ENCODE measurements at places on chromosomes 3 and 15.

DNA sequence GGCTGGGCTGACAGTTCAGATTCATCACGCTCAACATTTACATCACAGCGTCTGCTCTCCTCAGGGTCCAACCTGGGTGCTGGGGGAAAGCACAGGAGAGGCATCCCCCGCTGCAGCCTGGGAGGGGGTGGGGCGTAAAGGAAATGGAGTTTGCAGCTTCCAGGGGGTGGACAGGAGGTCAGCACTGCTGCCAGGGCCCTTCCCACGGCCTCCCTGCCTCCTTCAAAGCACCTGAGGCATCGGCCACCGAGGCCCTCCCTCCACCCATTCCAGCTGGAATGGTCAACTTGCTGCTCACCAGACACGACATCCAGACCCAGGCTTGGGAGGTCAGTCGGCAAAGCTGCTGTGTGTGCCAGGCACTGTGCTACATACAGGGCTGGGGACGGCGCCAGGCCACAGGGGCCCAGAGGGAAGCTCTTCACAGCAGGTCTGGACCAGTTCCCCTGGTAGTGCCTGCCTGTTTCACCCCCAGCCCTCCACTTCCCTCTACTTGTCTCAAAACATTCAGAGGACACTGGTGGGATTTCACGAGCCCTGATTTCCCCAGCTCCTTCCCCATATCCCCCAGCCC lies 120.7 kb downstream of the ANP32A start:
- no peak for DNase-seq

- no peak for DNase-seq
These were observed 67.2 kb downstream of the BOC start for GRCh38 chr3:113278599-113278955.

DNA sequence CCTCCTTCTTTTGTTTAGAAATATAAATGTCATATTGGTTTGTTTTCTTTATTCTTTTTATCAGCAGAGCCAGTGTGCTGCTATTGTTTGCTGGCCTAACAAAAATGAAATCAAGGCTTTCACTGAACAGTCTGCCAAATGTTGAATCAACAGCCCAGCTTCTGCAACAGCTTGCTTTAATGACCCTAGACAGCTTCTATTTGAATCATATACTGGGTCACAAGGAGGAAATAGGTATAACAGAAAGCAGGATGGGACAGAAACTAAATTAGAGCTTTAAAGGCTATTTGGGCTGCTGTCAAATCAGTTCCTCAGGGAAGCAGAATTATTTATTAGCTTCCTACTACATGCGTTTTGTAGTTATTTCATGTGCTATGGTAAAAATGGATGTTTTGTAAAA lies 12.1 kb upstream of the DNAJC13 start:
- no peak for DNase-seq

GRCh38 chr3:56868706-56869105 lies 67.0 kb upstream of the ARHGEF3 start:
- DNase-seq: no peak

DNA sequence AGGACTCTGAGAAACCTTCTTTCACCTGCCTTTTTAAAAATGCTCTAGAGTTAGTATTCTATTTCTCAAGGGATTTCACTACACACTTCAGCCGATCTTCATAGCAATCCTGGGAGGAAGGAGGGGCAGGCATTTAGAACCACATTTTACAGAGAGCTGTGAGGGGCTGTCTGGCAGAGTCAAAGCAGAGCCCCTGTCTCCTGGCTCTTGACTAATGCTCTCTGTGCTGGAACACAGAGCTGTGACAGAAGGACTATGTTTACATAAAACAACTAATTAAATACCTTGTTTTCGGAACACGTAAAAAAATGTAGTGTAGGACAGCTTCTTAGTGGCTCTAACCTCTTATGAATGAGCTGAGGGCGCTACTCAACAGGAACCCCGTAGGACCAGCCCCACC lies 7.6 kb upstream of the SPTBN5 start:
- no peak for DNase-seq

DNA sequence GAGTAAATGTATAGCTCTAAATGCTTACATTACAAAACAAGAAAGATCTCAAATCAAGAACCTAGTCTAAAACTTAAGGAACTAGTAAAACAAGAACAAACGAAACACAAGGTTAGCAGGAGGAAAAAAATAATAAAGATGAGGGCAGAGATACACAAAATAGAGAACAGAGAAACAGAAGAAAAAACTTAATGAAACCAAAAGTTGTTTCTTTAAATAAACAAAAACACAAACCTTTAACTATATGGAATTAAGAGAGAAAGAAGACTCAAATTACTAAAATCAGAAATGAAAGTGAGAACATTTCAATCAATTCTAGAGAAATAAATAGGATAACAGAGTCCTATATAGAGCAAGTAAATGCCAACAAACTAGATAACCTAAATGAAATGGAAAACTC lies 59.6 kb downstream of the DLG1 start:
- DNase-seq: no peak

DNA sequence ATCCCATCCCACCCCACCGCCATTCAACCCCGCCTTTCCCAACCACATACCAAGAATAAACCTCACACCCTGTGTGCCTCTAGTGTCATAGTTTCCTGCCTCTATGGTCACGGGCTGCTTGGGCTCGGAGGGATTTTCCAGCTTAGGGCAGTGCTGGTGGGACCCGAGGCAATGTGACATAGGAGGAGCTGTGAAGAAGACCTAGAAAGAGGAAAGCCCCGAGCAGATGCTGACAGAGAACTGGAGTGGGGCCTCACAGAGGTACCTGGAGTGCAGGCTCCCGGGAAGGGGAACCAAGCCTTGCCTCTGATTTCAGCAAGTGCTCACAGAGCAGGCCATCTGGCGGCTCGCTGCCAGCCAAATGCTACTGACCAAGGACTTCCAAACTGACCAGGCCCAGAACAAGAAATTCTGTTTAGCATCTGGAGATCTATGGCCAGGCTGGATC lies 27.5 kb downstream of the BHLHE40 start:
- DNase-seq: peak; percentile 33

DNA sequence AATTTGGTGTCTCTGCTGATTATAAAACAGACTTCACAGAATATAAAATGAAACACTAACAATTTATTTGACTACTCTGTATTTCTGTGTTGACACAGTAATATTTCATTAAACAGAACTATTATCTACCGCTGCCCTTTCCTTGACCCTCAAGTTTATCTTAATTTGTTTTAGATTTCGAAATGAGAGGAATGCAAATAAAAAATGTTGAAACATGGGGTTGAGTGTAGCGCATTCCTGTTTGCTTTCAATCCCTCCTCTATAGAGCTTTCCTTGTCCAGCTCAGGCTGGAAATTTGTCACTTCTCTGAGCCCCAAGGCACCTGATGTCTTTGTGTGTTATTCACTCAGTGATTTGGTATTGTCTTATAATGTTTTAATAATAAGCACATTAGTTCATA lies 550.2 kb downstream of the ZBBX start:
- DNase-seq: no peak

DNA sequence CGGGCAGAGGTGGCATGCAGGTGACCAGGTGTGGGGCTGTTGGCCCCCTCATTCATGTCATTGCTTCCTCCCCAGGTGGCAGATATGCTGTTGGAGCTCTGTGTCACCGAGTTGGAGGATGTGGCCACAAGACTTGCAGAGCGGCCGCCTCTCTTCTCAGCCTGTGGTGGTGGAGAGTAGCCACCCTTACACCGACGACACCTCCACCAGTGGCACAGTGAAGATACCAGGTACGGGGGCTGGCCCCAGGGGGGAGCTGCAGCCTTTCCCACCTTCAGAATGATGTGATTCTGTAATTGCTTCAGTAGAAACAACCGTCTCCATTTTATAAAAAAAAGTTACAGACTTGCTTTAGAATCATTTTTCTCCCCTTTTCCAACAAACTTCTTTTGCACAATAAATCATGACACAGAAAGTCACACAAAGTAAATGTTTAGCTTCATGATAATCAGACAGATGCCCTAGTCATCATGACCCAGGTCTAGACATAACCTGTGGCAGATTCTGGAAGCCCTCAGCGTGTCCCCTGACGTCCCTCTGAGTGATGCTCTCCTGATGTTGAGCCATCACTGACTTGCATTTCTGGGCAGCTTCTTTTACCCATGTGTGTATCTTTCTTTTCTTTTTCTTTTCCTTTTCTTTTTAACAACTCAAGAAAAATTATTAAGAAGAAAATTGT lies 76.0 kb upstream of the FAN1 start:
- DNase-seq: no peak

GRCh38 chr3:187802928-187803259 lies 57.6 kb upstream of the BCL6 start:
- DNase-seq: peak; percentile 49

DNA sequence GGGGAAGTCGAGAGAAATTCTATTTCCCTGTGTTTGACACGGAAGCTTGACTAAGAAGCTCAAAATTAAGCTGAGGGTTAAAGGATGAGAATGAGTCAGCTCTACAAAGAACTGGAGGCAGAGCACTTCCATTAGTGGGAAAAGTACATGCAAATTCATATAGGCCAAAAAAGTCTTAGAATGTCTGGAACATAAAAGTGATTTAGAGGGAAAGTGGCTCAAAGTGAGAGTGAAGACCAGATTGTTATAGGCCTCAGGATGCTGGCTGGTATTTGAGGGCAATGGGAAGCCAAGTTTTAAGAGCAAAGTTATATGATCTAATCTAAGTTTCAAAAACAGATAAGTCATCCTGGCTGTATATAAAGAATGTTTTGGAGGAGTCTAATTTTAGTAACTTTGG lies 857.3 kb downstream of the NAALADL2 start:
- no peak for DNase-seq

DNA sequence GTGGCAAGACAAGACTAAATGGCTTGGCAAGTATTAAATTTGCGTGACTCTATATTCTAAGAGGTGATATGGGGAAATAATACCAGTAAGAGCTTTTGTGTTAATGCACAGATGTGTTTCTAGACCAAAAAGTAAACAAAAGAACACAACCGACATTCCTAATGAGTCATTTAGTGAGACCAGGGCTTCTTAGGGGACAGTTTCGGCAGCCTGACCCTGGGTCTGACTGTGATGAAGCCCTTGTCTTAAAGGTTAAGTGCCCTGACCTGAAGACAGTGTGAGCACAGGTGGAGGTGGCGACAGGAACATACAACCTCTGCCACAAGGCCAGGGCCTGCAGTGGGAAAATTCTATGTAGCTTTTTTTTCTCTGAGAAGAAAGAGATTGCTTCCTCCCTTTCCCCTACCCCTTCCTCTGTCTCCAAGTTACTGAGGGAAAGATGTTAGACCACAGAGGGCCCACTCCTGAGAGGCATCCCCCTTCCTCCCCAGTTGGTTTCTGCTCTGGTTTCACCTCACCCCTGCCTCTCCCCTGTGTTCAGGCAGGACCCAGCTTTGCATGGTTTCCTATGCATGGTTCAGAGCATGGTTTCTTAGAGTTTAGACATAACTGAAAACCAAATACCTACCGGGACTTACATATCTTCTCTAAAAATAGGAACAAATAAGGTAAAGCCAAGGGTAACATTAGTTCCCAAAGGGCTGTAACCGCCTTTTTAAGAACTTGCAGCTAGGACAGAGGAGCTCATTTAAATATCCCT lies 24.8 kb upstream of the CMTM7 start:
- no peak for DNase-seq

DNA sequence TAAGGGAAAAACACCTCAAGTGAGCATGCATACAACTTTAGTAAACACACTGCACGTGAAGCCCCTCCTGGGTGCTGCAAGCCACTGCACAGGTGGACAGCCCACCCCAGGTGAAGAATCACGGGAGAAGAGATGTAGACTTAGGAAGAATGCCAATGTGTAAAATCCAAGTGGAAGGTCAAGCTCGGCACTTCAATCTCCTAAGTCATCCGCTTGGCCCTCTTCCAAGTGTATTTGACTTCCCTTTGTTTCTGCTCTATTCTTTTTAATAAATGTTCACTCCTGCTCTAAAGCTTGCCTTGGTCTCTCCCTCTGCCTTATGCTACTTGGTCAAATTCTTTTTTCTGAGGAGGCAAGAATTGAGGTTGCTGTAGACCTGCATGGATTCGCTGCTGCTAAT lies 316.6 kb downstream of the EDEM1 start:
- no peak for DNase-seq

- no peak for DNase-seq
These were observed 354.1 kb downstream of the SHQ1 start for GRCh38 chr3:72494130-72494529.

DNA sequence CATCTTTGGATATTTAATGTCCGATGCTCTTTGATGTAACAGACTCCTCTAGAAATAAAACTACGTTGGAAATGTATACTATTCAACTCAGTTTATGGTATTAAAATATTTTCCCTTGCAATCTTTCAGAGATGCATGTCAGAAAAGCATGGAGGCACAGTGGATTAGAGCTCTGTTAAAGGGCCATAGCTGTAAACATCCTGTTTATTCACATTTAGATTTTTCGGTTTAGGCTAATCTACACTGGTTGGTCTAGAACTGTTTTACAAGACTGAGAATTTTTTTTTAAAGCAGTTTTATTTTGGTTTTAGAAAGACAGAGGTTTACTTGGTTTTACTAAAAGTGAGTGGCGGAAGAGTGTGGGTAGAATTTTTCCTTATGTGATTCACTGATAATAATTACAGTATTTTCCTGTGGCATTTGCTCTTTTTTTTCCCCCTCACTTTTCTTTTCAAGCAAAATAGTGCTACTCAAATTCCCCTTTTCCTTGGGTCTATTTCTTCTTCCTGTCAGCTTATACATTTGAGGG lies 132.1 kb downstream of the IL1RAP start:
- no peak for DNase-seq

DNA sequence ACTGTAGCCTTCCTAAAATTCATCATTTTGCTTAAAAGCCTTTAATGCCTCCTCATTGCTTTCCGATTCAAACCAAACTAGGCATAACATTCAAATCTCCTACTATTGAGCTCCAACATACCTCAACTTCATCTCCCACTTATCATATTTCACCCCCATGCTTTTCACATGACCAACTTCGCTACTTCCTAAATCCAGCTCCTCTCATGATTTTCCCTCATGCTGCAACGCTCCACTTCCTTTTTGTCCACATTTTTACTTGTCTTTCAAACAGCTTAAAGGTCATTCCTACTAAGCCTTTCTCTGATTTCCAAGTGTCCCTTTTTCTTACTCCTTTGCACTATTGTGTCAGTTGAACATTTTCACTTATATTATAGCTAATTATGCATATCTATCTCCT lies 20.3 kb upstream of the ANXA2 start:
- DNase-seq: no peak

GRCh38 chr3:54731732-54732445 lies 196.0 kb downstream of the LRTM1 start:
- DNase-seq: no peak

- no peak for DNase-seq
These were observed 39.6 kb downstream of the CBLB start for GRCh38 chr3:105829229-105829628.

DNA sequence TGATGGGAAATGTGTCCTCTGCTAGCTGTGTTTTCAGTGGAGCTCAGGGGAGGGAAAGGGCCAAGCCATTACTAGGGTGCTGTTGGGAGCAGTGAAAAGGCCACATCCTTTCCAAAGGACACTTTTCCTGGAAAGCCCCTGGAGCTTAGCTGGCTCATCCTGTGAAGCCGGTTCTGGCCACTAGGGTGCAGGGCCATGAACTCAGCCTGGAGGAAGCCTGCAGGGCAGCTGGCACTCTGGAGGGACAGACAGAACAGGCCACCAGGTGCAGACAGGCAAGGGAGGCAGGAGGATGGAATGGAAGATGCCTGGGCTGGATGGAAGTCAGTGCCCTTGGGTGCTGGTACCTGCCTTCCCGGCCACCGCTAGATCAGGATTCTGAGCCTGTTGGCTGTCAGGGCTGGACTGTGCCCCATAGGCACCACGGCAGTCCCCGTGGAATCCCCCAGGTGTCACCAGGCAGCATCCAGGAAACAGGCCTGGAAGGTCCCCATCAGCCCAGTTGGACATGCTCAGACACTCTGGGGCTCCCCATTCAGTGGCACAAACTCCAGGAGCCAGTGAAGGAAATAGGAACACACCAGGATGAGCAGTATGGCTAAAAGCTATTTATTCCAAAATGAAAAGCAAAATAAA lies 76.2 kb upstream of the C2CD4B start:
- DNase-seq: no peak

All from activated T-helper 1 cell treated with anti-CD3 and anti-CD28 coated beads, Interleukin-2, amount 50 U/mL, for 16 hours (primary cell).